ENCODE measurements at places on chromosomes 16 and 17. TPM values are rescaled to one million over a fixed set of nuclear protein-coding genes. Genes with fewer than 3 reads are reported as not detected.

The ZNF629 gene
- total RNA-seq = 16.1 TPM

The DVL2 gene
- total RNA-seq = 29.9 TPM

The CACNG1 gene
- not detected for total RNA-seq

The SNTB2 gene
- total RNA-seq = 5.4 TPM

The TMEM204 gene
- not detected for total RNA-seq

The CENPV gene
- total RNA-seq = 159 TPM

The MAP2K3 gene
- total RNA-seq = 142 TPM

The DPEP3 gene
- total RNA-seq = not detected

The TBC1D3I gene
- 0.15 TPM for total RNA-seq

The FBXL16 gene
- total RNA-seq = 2.6 TPM

The YPEL3 gene
- 5.4 TPM for total RNA-seq

The DCAF7 gene
- 61.0 TPM for total RNA-seq

The GRAPL gene
- total RNA-seq = not detected

The MLST8 gene
- total RNA-seq = 59.3 TPM

The GPR179 gene
- 0.03 TPM for total RNA-seq

The FGF11 gene
- total RNA-seq = 1.4 TPM

The BAIAP3 gene
- total RNA-seq = 0.86 TPM

The PGS1 gene
- total RNA-seq = 22.8 TPM

The MARVELD3 gene
- 0.22 TPM for total RNA-seq

The GP1BA gene
- total RNA-seq = not detected

The DRC3 gene
- total RNA-seq = 1.3 TPM

The ASPHD1 gene
- 30.7 TPM for total RNA-seq

Measured in A549 treated with CpdA at 1 μM for 4 hours (cell line).